Progenitor cell of endocrine pancreas (in vitro differentiated cells): ENCODE measurements at places on chromosomes 6 and 20. TPM values are rescaled to one million over a fixed set of nuclear protein-coding genes. Genes with fewer than 3 reads are reported as not detected.

The IFT52 gene
- 56.6 and 61.4 TPM in 2 replicates for total RNA-seq

The SLC35F1 gene
- total RNA-seq, result 4.5 and 5.1 TPM in 2 replicates

The FRS3 gene
- 6.3 and 7.6 TPM in 2 replicates for total RNA-seq

The ACTL10 gene
- total RNA-seq, result 0.36 and 0.38 TPM in 2 replicates

The DEFB116 gene
- not detected in 2 replicates for total RNA-seq

The HLA-DRB1 gene
- total RNA-seq, result 4.6 and 7.7 TPM in 2 replicates

The PNPLA1 gene
- not detected in 2 replicates for total RNA-seq

The TULP1 gene
- 0.22 TPM in 2 replicates for total RNA-seq

The RAB44 gene
- not detected in 2 replicates for total RNA-seq

The SLC22A23 gene
- 17.1 and 19.4 TPM in 2 replicates for total RNA-seq

The MUC21 gene
- not detected in 2 replicates for total RNA-seq

The MPIG6B gene
- total RNA-seq, result not detected in 2 replicates

The COL20A1 gene
- 0.24 and 0.47 TPM in 2 replicates for total RNA-seq

The BPIFB2 gene
- total RNA-seq, result not detected in 2 replicates

The PSMB8 gene
- total RNA-seq, result 0.29 TPM in 1 of 2 replicates, not detected in the other

The ABHD16B gene
- total RNA-seq, result not detected in 2 replicates

The ELOVL5 gene
- 67.1 and 74.4 TPM in 2 replicates for total RNA-seq

The SLC17A9 gene
- total RNA-seq, result 8.0 and 8.3 TPM in 2 replicates

The CCDC170 gene
- total RNA-seq, result 0.22 TPM in 1 of 2 replicates, not detected in the other

The CLPSL2 gene
- not detected in 2 replicates for total RNA-seq

The HLA-DOA gene
- 4.1 and 5.6 TPM in 2 replicates for total RNA-seq

The HSP90AB1 gene
- total RNA-seq, result 1,214 and 1,216 TPM in 2 replicates

The ZSCAN16 gene
- total RNA-seq, result 19.6 and 20.2 TPM in 2 replicates

The F13A1 gene
- 0.24 and 0.31 TPM in 2 replicates for total RNA-seq

The PRSS35 gene
- 8.5 and 9.9 TPM in 2 replicates for total RNA-seq

The HCRTR2 gene
- not detected in 2 replicates for total RNA-seq

The FAM8A1 gene
- 18.7 and 19.4 TPM in 2 replicates for total RNA-seq

The HLA-DQA2 gene
- 0.44 and 0.79 TPM in 2 replicates for total RNA-seq

The ARMC2 gene
- total RNA-seq, result 16.1 and 16.5 TPM in 2 replicates

The TAAR2 gene
- total RNA-seq, result not detected in 2 replicates

The OVOL2 gene
- total RNA-seq, result 5.4 and 5.9 TPM in 2 replicates

The SLC17A4 gene
- 3.6 and 5.3 TPM in 2 replicates for total RNA-seq

The SRSF12 gene
- 20.0 and 22.2 TPM in 2 replicates for total RNA-seq

The SOX12 gene
- total RNA-seq, result 54.8 and 59.0 TPM in 2 replicates
